ENCODE measurements at places on chromosomes 2 and 18.

DNA sequence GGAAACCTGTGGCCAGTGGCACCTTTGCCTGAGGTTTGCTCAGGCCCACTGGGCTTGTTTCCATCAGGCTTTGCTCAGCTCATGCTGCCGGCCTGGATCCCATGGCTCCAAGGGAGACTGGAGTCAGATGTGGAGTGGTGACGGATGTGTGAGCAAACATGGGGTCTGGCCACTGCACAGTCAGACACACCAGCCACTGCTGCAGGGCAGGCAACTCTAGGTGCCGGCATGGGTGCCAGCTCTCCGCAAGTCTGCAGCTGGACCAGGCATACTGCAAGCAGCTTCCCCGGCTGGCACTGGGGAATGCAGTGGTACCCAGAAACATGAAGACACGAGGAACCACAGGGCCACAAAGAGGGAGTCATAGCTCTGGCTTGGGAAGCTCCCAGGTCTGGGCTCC, 37.4 kb downstream of the TDRD15 start:
- DNase-seq: no peak

- DNase-seq: no peak
These were observed 76.3 kb upstream of the GALNT3 start for GRCh38 chr2:165870346-165870745.

- peak; percentile 94 for DNase-seq
These were observed 56.3 kb downstream of the KCNS3 start for GRCh38 chr2:17934721-17935120.

DNA sequence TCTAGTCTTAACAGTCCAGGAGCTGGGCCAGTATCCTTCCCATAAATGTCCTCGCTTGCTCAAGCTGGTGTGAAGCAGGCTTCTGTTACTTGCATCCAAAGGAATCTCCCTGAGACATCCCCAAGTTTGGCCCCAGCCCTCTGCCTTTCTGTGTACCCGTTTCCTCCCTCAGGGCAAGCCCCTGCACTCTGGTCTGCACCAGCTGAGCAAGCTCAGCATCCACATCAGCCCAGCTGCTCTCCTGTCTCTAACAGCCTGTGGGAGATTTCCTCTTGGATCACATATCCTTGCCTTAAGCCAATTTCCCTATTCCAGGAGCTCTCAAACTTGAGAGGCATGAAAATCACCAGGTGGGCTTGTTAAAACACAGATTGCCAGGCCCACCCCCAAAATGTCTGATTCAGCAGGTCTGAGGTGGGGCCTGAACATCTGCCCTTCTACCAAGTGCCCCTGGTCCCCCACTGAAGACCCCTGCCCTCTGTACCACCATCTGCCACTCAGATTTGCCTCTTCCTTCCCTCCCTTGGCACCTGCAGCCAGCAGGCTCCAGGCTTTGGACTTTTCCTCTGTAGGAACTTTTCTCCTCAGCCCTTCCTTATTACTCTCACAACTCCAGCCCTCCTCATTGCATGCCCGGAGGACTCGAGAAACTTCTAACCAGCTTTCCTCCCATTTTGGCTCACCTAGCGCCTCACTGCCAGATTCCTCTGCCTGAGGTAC, 32.1 kb downstream of the REEP1 start:
- DNase-seq: no peak

DNA sequence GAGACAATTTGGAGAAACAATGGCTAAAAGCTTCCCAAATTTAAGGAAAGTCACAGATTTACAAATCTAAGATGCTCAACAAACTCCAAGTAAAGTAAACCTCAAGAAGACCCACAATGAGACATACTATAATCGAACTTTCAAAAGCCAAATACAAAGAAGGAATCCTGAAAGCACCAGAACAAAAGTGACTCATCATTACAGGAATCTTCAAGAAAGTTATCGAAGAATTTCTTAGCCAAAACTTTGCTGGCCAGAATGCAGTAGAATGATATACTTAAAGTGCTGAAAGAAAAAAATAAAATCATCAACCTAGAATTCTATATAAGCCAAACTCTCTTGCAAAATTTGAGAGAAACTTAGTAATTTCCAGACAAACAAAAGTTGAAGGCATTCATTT, 106.5 kb upstream of the TMEM200C start:
- no peak for DNase-seq

DNA sequence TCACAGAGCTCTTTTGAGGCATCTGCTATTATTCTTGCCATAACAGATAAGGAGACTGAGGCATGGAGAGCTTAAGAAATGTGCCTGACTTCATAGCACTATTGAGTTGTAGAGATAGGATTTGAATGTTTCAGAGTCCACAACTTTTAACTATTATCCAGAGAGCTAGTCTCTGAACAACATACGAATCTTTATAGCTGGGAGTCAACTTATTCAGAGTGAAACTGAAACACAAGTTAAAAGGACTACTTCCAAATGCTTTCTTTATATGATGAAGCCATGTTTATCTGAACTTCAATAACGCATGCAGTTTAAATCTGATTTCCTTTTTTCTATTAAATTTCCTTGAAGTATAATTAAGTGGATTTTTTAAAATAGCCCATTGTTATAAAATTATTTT, 268.8 kb downstream of the IKZF2 start:
- no peak for DNase-seq

DNA sequence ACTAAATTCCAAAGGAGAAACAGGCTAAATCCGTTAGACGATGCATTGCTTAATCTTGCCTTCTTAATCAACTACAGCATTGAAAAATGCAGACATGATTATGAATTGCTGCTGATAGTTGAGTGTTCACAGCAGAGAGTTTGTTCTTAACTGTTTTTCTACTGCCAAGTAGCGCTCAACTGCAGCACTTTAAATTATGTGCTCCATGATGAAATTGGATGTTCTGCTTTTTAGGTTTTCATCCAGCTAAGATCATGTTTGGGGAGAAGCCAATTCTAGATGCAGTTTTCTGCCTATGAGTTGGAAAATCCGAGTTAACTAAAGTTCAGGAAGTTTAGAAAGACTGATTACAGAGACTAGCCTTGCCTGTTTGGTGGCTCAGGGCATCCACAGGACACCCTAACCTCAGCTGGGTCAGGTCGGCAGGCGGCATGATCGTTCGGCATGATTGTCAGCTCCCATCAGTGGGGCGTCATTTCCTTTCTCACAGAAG, 119.4 kb upstream of the PIEZO2 start:
- DNase-seq: peak; percentile 45

DNA sequence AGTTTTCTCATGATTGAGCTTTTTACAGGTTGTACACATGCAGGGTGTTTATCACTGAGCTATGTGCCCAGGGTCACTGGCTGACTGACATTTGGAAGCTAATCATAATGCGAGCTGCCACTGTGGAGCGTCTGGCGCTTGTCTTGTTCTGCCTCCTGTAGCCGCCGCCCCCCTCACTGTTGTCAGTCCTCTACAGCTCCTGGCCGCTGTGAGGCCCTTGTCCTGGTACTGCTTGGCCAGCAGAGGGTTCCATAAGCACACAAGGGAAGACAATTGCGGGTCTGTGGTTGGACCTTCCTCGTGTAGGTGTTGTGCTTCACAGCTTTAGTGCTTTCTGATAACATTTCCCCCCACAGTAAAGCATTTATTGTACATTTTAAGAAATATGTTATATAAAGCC, 105.6 kb upstream of the LDLRAD4 start:
- DNase-seq: peak; percentile 55

DNA sequence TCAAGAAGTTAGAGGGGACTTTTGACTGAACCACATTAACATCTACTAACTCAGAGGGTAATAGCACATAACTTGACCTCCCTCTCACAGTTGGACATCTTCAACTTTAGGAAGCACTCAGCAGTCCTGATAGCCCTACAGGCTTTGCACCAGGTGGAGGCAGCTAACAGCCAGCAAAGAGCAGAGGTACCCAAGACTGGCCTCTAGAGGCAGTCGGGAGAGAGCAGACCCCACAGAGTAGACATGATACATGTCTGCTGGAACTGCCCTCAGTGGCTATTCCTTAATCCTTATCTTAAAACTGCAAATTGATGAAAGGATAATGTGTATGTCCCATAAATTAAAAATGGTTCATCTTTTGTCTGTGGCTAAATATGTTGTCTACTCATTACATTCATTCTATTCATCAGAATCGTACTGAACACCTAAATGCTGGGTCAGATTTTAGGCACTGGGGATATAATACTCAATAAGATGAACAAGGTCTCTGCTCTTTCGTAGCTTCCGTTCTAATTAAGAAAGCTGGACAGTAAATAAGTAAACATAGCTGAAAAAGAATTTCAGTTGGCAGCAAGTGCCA, 49.8 kb downstream of the CAB39 start:
- peak; percentile 50 for DNase-seq

DNA sequence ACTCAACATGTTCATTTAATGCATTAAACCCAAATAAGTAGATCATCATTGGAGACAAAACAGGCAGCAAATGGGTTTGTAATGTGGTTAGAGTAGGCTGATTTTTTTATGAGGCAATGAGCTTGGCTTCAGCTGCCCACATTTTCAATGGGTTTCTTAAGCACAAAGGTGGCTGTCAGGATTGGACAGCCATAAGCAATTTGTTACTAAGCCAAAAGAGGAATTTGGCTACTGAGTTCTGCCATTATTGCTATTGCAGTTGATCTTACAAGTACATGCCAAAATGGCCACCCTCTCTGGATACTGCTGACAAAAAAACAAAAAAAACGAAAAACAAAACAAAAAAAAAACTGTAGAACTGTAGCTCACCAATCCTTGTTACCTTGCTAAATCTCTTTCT, 1348.0 kb upstream of the PIK3C3 start:
- DNase-seq: no peak

DNA sequence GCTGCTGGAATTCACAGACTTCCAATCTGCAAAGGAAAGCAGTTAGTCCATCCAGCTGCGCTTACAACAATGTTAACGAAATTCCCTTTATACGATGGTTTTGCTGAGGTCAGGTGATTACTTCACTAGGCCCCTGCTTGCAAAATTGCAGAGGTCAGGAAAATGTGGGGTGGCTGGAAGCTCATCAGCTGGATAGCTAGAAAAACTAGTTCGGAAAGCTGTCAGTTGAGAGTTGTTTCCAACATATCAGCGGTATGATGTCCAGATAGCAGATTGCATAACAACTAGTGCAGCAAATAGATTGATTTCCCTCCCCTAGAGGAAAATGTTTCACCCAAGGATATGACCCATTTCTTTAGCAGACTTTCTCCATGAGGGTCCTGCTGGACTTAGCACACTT, 2021.1 kb upstream of the CELF4 start:
- DNase-seq: no peak

DNA sequence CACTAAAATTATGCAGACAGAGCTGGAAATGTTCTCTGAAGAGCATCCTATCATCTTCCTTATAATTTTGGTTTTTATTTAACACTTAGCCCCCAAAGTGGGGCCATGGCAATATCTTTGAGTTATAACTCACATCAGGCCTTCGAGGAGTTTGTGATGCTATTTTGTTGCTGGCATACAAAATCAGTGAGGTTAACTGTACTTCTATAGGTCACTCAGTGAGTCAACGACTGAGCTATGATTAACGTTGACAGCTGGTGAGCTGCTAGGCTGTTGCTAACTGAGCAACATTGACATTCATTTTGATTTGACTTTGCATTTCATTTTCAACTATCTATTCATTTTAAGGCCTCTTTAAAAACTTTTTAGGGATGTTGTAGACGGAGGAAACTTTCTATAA, 50.0 kb downstream of the GPD2 start:
- no peak for DNase-seq

- peak; percentile 73 for DNase-seq
These were observed 143.6 kb upstream of the MAP3K20 start for GRCh38 chr2:172931918-172932520.

DNA sequence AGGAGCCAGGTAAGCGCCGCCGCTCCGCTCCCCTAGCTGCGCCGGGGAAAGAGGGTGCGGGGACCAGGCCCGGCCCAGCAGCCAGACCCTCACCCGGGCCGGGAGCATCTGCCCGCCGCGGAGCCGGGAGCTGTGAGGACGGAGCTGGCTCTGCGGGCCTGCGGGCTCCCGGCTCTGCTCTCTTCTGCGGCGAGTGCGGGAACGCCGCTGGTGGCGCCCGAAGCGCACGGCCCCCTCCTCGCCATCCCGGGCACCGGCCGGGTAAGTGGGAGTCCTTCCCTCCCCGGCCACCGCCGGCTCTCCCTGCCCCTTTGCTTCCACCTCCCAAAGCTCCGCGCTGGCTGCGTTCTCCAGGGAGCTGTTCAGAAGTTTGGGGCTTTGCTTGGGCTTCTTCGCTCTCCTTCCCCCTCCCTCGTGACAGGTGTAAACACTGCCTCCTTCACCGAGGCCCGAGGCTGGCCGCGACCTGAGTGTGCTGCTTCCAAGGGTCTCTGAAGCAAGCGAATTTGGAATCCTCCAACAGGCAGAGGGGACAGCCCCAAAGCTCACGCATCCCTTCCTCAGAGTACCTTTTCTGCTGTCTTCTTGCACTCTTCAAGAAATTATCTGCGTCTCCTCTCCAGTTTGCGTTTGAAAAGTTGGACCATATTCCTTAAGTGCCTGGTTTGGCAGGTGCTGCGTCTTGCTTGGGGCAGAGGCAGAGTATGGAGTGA, 632 bp downstream of the AFTPH start:
- peak; percentile 64 for DNase-seq
